Hippocampal formation (tissue), 2 donors: ENCODE measurements at places on chromosomes 2 and 18.
A peak's percentile ranks its signal among the peaks of the same experiment; 100 is the strongest.

GRCh38 chr2:128433911-128434550 is 115.4 kb upstream of the HS6ST1 start:
- DNase-seq: no peak

GRCh38 chr18:47898055-47898454 is 32.4 kb downstream of the SMAD2 start:
- no peak for DNase-seq

DNA sequence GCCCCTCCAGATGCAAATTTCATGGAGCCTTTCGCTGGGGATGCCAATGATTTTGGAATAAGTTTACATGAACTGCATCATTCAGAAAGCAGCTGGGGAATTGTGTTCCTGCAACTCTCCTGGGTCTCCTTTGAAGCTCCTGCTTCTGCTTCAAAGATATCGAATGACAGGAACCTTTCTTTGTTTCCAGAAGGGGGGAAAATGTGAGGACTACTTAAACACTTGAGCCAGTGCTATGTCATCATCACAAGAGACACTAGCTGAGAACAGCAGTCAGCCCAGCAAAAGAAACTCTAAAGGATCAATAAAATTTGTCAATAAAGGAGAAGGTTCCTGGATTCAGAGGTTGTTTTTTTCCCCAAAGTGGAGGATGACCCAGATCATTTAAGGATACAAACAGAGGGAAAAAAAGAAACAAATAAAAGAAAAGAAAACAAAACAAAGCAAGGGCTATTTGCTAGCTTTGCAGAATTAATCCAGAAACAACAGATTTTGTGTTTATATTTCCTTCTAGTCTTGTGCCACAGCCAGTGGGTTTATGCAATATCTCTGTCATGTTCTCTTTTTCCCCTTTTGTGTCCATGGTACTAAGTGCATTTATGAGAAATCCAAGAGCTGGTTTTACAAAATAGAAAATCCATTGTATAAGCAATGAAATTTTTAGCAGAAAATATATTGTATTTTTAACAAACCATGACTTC is 463.7 kb downstream of the CDH2 start:
- no peak for DNase-seq

DNA sequence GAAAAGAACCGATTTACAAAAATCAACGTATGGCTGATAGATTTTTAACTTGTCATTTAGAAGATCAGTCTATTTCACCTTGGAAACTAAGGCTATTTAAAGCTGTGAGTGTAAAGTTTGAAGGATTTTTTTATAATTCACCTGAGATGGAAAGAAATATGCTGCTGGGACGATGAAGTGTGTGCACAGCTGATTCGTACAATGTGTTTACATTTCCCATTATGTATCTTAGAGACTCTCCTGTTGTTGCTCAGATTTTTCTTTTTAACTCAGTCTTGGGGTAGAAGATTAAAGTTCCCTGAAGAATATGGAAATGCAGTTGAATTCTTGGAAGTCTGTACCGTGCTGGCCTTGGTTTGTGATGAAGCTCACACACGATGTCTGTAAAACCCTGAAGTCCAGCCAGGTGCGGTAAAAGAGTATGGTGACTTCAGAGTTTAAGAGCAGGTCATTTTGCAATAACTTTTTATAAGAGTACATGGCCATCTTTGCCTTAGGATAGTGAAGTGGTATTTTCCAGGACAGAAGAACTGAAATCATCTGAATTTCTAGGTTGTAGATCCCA is 250.1 kb downstream of the PRKCE start:
- DNase-seq: no peak

GRCh38 chr2:104528101-104528500 is 325.8 kb upstream of the POU3F3 start:
- DNase-seq: no peak

DNA sequence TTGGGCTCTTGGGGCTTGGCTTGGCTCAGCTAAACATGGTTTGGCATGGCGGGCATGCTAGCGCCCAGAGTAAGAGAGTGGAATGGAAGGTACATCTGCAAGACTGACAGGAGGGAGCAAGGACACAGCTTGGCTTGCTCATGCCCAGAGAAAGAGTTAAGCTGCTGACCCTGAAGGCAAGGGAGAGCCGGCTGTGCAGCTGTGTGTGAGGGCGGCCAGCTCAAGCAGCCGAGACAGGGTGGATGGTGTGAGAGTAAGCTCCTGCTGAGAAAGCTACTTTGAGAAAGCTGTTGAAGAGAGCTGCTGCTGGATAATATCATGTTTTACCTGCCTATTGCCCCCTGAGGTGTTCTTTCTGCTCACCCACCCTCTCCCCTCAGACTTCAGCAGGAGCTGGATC is 135.6 kb downstream of the CCBE1 start:
- DNase-seq: no peak

GRCh38 chr2:148643998-148644882 is at the start of gene EPC2:
Gene EPC2 (plus strand): TSS chr2:148644751. CDS start chr2:148645018, 267 bp downstream.
- DNase-seq: peak; percentile 92

DNA sequence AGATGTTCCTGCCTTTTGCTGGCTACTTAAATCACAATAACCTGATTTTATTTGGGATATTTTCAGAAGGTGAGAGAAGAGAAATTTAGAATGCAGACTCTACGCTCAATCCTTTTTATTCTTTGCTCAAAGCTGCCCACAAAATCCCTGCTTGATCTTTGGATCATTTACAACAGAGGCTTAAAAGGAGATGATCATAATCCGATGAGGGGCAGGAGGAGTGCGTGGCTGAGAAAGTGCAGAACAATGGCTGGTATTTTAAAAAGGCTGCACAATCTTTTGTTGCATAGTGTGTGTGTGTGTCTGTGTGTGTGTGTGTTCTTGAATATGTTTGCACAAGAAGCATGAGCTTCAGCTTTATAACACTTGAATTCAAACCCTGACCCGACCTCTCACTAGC is 256.3 kb upstream of the MYT1L start:
- DNase-seq: no peak

GRCh38 chr2:66443979-66444861 is 9.3 kb downstream of the MEIS1 start:
- DNase-seq: no peak

DNA sequence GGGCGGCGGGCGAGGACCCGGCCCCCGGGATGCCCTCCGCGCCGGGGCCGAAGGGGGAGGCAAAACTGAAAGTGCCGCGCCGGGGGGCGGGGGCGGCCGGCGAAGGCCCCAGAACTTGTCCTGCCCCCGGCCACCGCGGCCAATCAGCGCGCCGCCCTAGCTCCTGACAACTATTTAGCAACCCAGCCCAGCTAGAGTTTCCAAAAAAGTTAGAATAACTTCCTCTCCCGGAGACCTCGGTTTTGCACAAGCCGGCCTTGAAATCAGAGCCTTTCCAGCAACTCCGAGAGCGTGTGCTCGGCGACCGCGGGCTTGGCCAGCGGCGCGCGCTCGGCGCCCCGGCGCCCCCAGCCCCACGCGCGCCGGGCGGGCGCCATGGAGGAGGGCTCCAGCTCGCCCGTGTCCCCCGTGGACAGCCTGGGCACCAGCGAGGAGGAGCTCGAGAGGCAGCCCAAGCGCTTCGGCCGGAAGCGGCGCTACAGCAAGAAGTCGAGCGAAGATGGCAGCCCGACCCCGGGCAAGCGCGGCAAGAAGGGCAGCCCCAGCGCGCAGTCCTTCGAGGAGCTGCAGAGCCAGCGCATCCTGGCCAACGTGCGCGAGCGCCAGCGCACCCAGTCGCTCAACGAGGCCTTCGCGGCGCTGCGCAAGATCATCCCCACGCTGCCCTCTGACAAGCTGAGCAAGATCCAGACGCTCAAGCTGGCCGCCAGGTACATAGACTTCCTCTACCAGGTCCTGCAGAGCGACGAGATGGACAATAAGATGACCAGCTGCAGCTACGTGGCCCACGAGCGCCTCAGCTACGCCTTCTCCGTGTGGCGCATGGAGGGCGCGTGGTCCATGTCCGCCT is at the start of gene TWIST2:
Gene TWIST2, plus strand, starts transcription at position 245 of the 850 bp plus-strand sequence. Its CDS starts 131 bp downstream, at position 376.
- DNase-seq: no peak

DNA sequence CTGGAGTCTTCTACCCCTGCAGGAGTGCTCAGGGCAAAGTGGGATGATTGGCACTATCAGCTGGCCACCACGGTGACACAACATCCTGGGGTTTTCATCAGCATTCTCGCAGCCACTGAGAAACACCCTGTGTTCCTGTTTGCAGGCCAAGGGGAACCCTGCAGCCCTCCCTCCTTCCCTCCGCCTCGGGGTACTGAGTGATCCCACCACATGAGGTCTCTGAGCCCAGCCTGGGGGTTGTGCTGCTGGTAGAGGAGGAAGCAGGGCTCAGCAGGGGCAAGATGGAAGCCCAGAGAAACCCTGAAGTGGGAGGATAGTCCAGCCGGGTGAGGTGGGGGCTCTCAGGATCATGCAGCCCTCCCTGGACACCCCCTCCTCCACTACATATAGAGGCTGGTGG is at the start of gene OXER1:
Gene OXER1, minus strand, starts transcription at position 40 of the 400 bp plus-strand sequence. CDS start 73 bp downstream, outside the sequence.
- DNase-seq: no peak

DNA sequence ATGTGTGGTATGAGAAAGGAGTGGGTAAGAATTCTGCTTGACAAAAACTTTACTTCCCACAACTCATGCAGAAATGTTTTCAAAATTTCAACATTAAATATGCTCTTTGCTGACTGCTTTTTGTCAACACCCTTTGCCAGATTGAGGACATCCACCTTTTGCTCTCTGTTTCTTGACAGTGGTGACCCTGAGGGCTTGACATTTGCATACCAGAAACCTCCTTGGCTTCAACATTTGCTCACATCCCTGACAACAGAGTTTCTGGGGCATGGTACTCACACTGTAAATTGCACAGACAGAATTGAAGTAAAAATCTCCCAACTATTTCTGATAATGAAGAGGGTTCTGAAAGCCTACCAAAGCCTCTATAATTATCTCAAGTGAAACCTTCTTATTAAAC is 95.7 kb downstream of the RND3 start:
- no peak for DNase-seq

- no peak for DNase-seq
Measured at GRCh38 chr2:147172493-147173188, 672.2 kb upstream of the ACVR2A start.

DNA sequence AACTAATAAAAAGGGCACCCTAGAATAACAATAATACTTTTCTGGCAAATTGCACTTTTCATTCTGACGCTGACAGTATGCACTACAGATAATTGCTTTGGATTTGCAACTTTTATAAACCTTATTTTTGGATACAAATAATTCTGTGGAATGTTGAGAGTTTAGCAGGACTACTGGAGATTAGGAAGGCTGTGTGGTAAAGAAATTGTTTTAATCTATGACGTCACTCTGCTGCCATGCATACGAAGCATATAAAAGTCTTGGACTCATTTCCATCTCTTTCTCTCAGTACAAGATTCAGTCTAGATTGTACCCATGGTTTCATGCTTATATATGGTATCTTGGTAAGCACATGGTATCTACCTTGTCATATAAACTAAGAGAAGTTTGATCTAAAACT is 28.1 kb upstream of the ZCCHC2 start:
- DNase-seq: no peak

- no peak for DNase-seq
Measured at GRCh38 chr2:237488901-237489860, 2.1 kb downstream of the MLPH start.

GRCh38 chr2:228094377-228094921 is 87.0 kb downstream of the SPHKAP start:
- no peak for DNase-seq

DNA sequence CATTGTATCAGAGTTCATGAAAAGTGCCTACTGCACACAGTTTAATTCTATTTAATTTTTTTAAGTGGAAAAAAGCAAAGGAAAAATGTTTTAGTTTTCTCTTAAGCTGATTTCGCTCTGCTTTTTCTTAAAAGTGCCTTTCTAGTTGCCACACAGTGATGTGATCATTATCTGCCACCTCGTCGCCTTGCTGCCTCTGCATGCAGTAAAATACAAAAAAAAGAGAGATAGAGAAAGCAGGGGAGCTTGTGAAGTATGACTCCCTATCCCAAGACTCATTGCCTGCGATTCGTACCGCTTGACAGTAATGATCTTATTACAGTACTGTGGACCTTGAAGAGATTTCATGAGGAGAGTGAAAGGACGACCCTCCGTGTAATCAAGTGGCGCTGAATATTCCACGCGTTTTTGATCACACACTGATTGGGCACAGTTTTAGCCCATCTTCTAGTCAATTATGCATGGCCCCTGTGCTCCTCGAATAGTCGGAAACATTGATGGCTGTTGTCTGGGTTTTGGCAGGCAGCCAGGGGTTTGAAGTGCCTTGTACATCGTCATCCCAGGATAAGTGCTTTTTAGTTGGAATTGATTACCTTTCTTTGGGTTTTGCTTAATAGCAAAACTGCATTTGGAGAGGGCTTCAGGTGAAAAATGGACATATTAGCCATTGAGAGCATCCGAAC is 188.3 kb downstream of the GBX2 start:
- no peak for DNase-seq

DNA sequence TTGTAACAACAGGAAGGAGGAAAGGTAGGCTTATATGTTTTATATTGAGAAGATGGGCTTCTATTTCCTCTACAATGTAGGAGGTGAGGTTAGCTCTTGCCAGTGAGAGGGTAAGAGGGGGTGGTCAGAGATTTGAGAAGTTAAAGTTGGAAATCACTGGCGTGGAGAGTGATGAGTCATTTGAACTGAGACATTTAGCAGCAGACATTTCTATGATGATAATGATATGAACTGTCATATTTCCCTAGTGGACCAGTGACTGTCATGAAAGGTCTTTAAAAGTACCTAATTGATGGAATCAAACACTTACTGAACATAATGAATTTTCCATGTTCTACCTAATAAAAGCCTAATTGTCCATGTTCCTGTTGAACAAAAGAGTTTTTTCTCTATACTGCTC is 126.1 kb downstream of the FAM161A start:
- no peak for DNase-seq

GRCh38 chr2:197516393-197516761 is 511 bp downstream of the MOB4 start:
- DNase-seq: peak; percentile 30

GRCh38 chr2:144404586-144405314 is 115.2 kb downstream of the ZEB2 start:
- DNase-seq: no peak

- peak; percentile 21 for DNase-seq
Measured at GRCh38 chr2:57720728-57721627, 325.6 kb upstream of the VRK2 start.

GRCh38 chr18:658001-658946 is 821 bp downstream of the TYMS start:
- DNase-seq: peak; percentile 76

- DNase-seq: peak; percentile 75
Measured at GRCh38 chr2:15636972-15637785, 45.5 kb downstream of the DDX1 start.

DNA sequence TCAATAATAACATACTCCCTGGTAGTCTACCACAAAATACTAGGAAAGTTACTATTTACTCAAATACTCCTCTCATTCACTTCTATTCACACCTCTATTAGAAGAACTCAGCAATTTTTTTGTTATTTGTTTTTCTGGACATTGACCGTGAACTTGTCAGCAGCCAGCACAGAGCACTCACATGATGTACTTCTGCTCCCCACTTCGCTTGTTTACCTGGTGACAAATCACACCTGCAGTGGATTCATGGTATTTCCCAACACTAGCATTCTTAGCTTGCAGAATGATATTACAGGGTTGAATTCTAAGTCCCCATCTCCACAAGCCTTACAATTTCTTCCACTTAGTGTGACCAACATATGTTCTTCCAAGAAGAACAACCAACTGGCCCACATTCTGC is 238.2 kb downstream of the SATB2 start:
- no peak for DNase-seq
